ENCODE measurements at places on chromosomes 1 and 21.
A peak's percentile ranks its signal among the peaks of the same experiment; 100 is the strongest.

DNA sequence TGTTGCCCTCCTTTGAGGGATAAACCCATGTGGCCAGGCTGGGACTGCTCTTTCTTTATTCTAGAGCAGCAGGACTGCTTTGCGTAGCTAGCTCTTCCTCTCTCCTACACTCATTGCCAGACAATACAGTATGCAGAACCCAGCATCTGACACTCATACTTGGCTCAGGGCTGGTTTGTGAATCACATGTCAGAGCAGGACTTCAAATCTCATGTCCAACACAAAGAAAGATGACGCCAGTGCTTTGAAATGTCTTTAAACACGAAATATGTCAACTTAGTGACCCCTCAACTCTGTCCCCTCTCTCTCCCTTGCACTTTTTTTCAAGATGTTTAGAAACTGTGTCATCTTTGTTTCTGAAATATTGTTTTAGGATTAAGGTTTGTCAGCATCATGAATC is 135.0 kb downstream of the TGFB2 start:
- no peak for DNase-seq

DNA sequence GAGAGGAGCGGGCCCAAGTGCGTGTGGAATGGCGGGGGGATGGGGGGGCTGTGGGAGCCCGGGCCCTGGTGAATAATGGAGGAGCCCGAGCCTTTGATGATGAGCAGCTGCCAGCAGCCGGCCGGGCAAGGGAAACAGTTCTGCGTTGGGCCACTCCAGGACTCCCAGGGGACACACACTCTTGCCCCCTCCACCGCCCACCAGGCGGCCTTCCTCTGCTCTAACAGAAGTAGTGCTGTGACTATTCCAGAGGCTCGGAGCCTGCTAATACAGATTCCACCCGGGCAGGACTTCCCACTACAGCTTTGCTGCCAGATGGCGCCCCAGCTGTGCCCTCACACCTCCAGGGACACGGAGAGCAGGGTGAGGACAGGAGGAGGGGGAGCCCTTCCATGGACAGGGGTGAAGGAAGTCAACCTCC is 48.2 kb upstream of the LRP8 start:
- no peak for DNase-seq

- DNase-seq, result peak; percentile 50
These were observed 249.3 kb upstream of the DUSP10 start for GRCh38 chr1:221991221-221991620.

GRCh38 chr1:10528066-10529014 is 53.6 kb downstream of the PEX14 start:
- no peak for DNase-seq

DNA sequence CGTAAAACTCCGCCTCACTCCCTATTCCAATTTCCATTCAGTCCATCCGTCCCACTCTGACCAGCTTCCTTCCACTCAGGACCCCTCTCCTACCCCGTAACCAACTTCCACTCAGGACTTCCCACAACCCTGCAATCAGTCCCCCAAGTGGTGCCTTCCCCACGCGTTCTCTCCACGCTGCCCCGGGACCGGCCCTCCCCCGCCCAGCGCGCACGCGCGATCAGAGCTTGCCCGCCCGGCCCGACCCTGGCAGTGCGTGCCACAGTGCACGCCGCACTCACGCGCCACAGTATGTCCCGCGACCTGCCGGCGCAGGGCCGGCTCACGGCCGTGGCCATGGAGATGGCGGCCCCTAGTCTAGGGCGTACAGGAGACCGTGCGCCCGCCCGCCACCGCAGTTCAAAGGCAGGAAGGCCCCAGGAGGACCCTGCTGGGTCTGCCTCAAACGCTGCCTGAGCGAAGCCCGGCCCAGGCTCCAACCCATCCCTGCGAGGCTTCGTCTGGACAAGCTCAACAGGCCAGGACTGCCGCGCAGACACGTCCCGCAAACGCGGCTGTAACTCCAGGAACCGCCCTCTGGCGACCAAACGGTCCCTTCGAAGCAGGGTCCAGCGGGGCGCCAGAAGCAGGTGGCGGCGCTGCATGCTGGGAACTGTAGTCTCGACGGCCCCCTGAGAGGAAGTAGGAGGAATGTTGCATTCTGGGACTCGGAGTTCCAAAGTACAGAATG is at the start of gene NDC1:
Gene NDC1 (minus strand): TSS at position 373 of the 730 bp plus-strand sequence. CDS start 35 bp downstream, at position 338.
- peak; percentile 94 for DNase-seq

- DNase-seq, result peak; percentile 90
These were observed 343.4 kb downstream of the MATN1 start for GRCh38 chr1:30379684-30380624.

DNA sequence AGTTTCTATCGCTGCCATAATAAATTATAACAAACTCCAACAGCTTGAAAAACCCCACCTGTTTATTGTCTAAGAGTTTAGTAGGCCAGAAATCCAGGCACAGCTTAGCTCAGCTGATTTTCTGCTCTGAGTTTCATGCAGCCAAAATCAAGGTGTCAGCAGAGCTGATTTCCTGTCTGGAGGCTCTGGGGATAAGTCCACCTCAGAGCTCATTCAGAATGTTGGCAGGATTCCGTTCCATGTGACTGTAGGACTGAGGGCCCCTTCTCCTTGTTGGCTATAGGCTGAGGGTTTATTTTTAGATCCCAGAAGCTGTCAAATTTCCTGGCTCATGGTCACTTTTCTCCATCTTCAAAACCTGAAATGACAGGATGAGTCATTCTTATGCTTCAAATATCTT is 91.6 kb upstream of the CHODL start:
- DNase-seq, result no peak

GRCh38 chr21:28344985-28345384 is 647.7 kb downstream of the LTN1 start:
- DNase-seq, result no peak

- no peak for DNase-seq
These were observed 570.3 kb downstream of the LMO4 start for GRCh38 chr1:87899017-87899416.

DNA sequence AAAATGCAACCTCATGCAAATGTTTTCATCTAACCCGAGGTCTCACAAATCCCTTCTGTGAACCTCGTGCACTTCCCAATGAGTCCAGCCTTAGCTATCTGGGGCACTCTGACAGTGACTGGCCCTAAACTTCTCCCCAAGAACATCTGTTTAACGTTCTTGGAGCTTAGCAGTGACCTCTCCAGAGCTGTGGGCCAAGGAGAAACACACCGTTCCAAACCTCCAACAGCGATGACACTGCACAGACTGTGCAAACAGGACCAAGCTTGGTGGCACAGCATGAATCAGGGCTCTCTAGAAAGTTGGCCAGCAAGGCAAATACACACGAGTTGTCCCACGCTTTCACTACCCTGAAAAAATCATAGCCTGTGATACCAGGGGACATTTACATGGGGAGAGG is 15.8 kb downstream of the BEND5 start:
- no peak for DNase-seq

- DNase-seq, result no peak
These were observed 2164.2 kb downstream of the NCAM2 start for GRCh38 chr21:23162198-23162946.

DNA sequence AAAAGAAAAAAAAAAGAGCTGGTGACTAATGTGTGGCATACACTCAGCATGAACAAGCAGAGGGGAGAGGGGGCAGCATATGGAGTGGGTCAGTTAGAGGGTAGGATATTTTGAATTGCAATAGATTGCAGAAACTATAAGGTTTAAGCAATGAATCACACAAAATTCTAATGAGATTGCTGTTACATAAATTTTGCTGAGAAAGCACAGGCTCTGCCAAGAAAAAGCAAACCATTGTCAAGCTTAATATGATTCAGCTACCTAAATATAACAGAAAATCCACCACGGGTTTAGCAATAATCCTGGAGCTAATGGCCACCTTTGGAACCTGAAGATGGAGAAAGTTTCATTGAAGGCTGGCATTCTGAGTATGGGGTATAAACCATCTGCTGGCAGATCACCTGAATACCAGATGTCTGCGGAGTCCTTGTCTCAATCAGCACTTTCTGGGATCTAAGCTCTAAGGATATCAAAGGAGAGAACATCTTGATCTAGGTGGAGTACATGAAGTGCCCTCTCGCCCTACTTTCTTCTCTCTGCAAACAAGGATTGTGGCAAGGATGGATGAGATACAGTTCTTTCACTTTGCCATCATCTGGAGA is 30.3 kb upstream of the ANGPTL7 start:
- DNase-seq, result peak; percentile 48

DNA sequence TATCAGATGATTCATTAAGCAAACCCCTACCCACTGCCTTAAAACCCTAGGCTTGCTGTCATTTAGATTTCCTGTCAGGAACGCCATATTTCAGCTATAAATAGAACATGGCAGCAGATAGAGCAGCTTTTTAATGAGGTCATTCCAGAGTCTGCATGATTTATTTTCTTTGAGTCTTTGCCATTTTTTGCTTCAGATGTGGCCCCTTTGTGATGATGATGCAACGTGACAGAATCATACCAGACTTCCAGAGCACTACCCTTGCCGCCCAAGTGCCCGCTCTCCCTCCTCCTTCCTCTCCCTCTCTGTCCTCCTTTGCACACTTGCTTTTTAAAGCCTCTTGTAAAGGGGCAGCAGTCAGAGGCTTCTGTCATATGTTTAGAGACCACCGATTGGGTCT is 55.5 kb upstream of the TRIM67 start:
- peak; percentile 59 for DNase-seq
